Bronchus fibroblast of lung (primary cell): ENCODE measurements at places on chromosomes 5 and 9. TPM values are rescaled to one million over a fixed set of nuclear protein-coding genes. Genes with fewer than 3 reads are reported as not detected.

SLC23A1 gene
- total RNA-seq = not detected in 2 replicates

DMRT2 gene
- total RNA-seq = not detected in 2 replicates

ST8SIA4 gene
- total RNA-seq = 0.34 and 1.9 TPM in 2 replicates

ORM1 gene
- total RNA-seq = not detected in 2 replicates

MACIR gene
- total RNA-seq = 4.5 and 6.4 TPM in 2 replicates

OMD gene
- total RNA-seq = not detected in 2 replicates

RASEF gene
- total RNA-seq = under 0.01 TPM in 1 of 2 replicates, not detected in the other
